ENCODE measurements at places on chromosomes 6 and 20. TPM values are rescaled to one million over a fixed set of nuclear protein-coding genes. Genes with fewer than 3 reads are reported as not detected.

NMBR gene
- not detected for total RNA-seq

GRCh38 chr6:53240761-53241160 is 92.1 kb upstream of the GCM1 start:
- H3K4me1 ChIP-seq: no peaks in the 10 kb centered on the region
- H3K4me3 ChIP-seq: no peak overlapping the region
- H3K36me3 ChIP-seq: no peaks in the 10 kb centered on the region
- no peaks in the 10 kb centered on the region for H3K27me3 ChIP-seq

CHRNA4 gene
- not detected for total RNA-seq

SGK2 gene
- 133 TPM for total RNA-seq

DNA sequence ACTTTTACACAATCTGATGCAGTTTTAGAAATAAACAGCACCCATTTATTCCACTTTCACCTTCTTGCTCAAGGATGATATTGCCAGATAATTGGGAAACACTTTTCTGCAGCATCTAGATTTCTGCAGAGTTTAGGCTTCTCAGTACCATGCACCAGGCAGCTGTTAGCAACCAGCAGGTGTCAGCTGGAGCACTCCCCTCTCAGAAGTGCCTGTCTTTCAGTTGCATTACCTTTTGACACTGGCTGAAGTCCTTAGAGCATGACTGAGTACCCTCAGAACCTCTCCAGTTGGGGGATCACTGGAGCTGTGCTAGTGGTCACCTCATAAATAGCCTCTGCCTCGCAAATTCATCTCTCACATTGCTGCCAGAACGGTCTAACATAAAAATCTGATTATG is 91.2 kb downstream of the DNAH8 start:
- H3K27me3 ChIP-seq: no peaks in the 10 kb centered on the region
- no peak overlapping the region for H3K4me3 ChIP-seq
- DNase-seq: no peak

TRIM15 gene
- total RNA-seq: 80.3 TPM

DNA sequence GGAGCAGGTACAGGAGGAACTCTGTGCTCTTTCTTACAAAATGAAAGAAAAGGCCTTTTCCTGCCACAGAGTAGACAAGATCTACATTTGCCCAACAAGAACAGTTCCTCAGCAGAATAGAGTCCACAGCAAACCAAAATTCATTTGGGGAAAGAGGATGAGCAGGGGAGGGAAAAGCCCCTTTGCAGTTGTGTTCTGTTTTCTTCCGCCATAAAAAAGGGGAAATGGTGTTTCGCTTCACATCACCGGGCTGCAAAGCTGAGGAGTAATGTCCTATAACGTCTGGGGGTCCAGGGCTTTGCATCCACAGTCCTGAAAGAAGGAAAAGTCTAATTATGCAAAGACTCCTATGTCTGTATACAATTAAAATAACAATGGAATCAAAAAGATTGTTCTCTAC is at the start of gene GPR31:
Gene GPR31, minus strand, starts transcription at position 118 of the 400 bp plus-strand sequence. CDS start 149 bp downstream, outside the sequence.
- no peaks in the 10 kb centered on the region for H3K27me3 ChIP-seq
- no peaks in the 10 kb centered on the region for H3K4me1 ChIP-seq
- DNase-seq: no peak
- H3K36me3 ChIP-seq: no peaks in the 10 kb centered on the region

- no peaks in the 10 kb centered on the region for H3K27me3 ChIP-seq
- H3K4me3 ChIP-seq: no peak overlapping the region
- H3K27ac ChIP-seq: no peak overlapping the region
- H3K4me1 ChIP-seq: peaks cover 13% of the 10 kb centered on the region
Measured at GRCh38 chr6:158005626-158006180, 24.0 kb downstream of the SYNJ2 start.

DNA sequence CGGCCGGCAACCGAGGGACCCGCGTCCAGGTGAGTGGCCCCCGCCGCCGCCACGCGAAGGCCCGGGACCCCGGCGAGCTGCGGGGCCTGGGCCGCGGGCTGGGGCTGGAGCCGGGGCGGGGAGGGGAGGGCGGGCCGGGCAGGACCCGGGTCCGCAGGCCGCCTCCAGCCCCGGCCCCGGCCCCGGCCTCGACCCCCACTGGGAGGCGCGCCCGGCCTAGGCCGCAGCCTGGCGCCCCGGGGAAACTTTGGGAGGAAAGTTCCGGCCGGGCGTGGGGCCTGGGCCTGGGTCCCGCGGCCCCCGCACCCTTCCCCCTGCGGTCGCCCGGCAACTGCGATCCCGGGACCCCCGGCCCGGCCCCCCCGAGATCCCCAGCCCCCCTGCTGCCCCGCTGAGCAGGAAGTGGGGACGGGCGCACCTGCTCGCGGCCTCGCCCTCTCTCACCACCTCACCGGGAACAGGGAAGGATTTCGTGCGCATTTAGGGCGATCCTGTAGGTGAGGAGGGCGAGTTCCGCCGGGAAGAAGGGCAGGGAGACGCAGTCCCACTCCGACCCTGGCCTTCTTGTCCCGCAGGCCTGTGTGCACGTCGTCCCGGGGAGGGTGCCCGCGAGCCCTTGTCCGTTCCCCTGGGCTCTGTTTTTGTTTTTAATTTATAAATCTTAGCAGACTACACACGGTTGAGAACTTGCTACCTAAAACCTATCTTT is 402 bp downstream of the OSBPL2 start:
- H3K27ac ChIP-seq: peak overlapping the region; percentile 82
- H3K4me3 ChIP-seq: peak overlapping the region; percentile 98
- peak; percentile 57 for DNase-seq
- peaks cover 18% of the 10 kb centered on the region for H3K4me1 ChIP-seq

- H3K36me3 ChIP-seq: peaks cover 7% of the 10 kb centered on the region
- no peak overlapping the region for H3K27ac ChIP-seq
- H3K4me1 ChIP-seq: no peaks in the 10 kb centered on the region
- DNase-seq: no peak
- no peak overlapping the region for H3K4me3 ChIP-seq
- no peaks in the 10 kb centered on the region for H3K27me3 ChIP-seq
Measured at GRCh38 chr6:144697369-144697760, 412.2 kb downstream of the UTRN start.

GRCh38 chr6:119384444-119384843 is 34.9 kb upstream of the MAN1A1 start:
- no peak for DNase-seq
- H3K27me3 ChIP-seq: no peaks in the 10 kb centered on the region
- H3K36me3 ChIP-seq: no peaks in the 10 kb centered on the region
- no peak overlapping the region for H3K4me3 ChIP-seq
- H3K4me1 ChIP-seq: no peaks in the 10 kb centered on the region
- no peak overlapping the region for H3K27ac ChIP-seq

CCN6 gene
- total RNA-seq: not detected

GRCh38 chr6:24864343-24864742 is 65.6 kb upstream of the ARMH2 start:
- H3K27ac ChIP-seq: no peak overlapping the region
- H3K27me3 ChIP-seq: no peaks in the 10 kb centered on the region
- no peaks in the 10 kb centered on the region for H3K36me3 ChIP-seq
- H3K4me1 ChIP-seq: no peaks in the 10 kb centered on the region
- no peak for DNase-seq

- no peak for DNase-seq
- peaks cover 58% of the 10 kb centered on the region for H3K4me1 ChIP-seq
- H3K27ac ChIP-seq: peak overlapping the region; percentile 34
- H3K27me3 ChIP-seq: no peaks in the 10 kb centered on the region
Measured at GRCh38 chr20:57394121-57395082, 3.2 kb downstream of the RBM38 start.

- DNase-seq: no peak
- no peak overlapping the region for H3K27ac ChIP-seq
- no peaks in the 10 kb centered on the region for H3K36me3 ChIP-seq
- H3K27me3 ChIP-seq: no peaks in the 10 kb centered on the region
- no peak overlapping the region for H3K4me3 ChIP-seq
Measured at GRCh38 chr6:126039284-126039683, 52.9 kb downstream of the TRMT11 start.

DNA sequence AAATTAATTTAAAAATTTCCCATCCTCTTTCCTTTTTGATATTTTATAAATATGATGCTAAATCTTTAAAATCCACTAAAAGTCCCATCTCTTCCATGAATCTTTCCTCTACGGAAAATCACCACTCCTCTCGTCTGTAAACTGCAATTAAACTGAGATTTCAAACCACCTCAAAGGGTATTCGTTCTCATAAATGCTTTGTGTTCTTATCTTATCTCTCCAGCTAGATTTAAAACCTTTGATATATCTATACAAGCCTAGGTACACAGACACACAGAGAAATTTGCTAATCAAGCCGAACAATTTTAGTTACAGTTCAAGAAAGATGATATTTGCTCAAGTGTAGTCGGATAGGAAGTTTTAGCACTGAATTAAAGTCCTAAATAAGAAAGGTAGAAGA is 214.6 kb upstream of the PRDM1 start:
- no peak overlapping the region for H3K27ac ChIP-seq
- no peak overlapping the region for H3K4me3 ChIP-seq
- no peaks in the 10 kb centered on the region for H3K36me3 ChIP-seq
- DNase-seq: no peak
- no peaks in the 10 kb centered on the region for H3K27me3 ChIP-seq
- H3K4me1 ChIP-seq: no peaks in the 10 kb centered on the region

FKBP1C gene
- not detected for total RNA-seq

RBM24 gene
- total RNA-seq: 2.2 TPM

- no peak overlapping the region for H3K4me3 ChIP-seq
- no peaks in the 10 kb centered on the region for H3K36me3 ChIP-seq
- H3K27me3 ChIP-seq: no peaks in the 10 kb centered on the region
- no peak overlapping the region for H3K27ac ChIP-seq
- no peak for DNase-seq
Measured at GRCh38 chr6:107535626-107536025, 45.7 kb downstream of the SOBP start.

- no peak overlapping the region for H3K27ac ChIP-seq
- H3K36me3 ChIP-seq: no peaks in the 10 kb centered on the region
- no peak for DNase-seq
Measured at GRCh38 chr6:85868685-85869084, 226.0 kb upstream of the SYNCRIP start.

- peaks cover 59% of the 10 kb centered on the region for H3K27me3 ChIP-seq
- peak overlapping the region; percentile 43 for H3K4me3 ChIP-seq
- H3K4me1 ChIP-seq: no peaks in the 10 kb centered on the region
- peak; percentile 66 for DNase-seq
- no peaks in the 10 kb centered on the region for H3K36me3 ChIP-seq
- no peak overlapping the region for H3K27ac ChIP-seq
Measured at GRCh38 chr20:20369250-20370093, 1.6 kb downstream of the INSM1 start.

TREM2 gene
- total RNA-seq: not detected

IL17A gene
- total RNA-seq: not detected

- H3K27ac ChIP-seq: no peak overlapping the region
- H3K36me3 ChIP-seq: no peaks in the 10 kb centered on the region
- no peaks in the 10 kb centered on the region for H3K27me3 ChIP-seq
- H3K4me1 ChIP-seq: no peaks in the 10 kb centered on the region
- H3K4me3 ChIP-seq: no peak overlapping the region
Measured at GRCh38 chr6:151916680-151917164, 109.2 kb downstream of the ESR1 start.

DNA sequence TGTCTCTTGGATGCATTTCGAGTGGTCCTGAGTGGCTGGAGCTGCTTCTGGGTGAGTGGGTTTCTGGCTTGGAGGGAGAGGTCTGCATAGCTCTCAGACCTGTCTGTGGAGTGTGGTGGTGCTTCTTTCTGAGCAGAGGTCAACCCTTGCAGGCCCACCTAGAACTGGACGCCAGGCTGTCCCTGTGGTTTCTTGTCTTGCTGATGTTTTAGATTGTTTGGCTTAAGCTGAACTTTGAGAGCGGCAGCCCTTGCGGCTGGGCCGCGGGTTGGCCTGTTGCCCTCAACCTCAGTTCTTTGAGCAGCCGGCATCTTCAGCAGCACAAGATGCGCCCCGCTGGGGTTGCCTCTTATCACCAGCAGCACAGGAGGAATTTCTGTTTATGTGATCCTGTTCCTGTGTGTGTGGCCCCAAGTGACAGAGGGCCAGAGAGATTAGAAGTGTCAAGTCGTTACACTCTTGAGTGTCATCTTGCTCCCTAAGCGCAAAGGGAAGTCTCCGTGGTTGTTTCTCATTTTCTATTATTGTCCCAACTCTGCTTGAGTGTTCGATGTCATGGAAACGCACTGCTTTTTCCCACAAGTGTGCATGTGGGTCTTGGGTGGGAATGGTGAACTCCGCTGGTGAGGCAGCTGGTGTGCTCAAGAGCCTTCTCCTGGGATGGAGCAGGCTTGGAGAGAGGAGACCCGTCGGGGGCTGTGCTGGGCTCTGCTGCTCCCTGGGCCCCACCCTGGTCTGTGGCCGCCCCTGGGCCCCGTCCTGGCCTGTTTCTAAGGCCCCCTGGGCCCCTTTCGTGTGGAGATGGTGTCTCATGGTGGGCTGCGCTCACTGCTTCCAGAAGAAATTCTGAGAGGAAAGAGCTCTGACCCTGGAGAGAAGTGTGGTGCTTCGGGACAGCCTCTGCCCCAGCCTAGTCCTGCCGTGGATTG is 20.1 kb upstream of the SLC22A1 start:
- no peaks in the 10 kb centered on the region for H3K36me3 ChIP-seq
- H3K4me3 ChIP-seq: no peak overlapping the region
- DNase-seq: no peak
- peaks cover 9% of the 10 kb centered on the region for H3K4me1 ChIP-seq
- no peaks in the 10 kb centered on the region for H3K27me3 ChIP-seq
- H3K27ac ChIP-seq: no peak overlapping the region

DNA sequence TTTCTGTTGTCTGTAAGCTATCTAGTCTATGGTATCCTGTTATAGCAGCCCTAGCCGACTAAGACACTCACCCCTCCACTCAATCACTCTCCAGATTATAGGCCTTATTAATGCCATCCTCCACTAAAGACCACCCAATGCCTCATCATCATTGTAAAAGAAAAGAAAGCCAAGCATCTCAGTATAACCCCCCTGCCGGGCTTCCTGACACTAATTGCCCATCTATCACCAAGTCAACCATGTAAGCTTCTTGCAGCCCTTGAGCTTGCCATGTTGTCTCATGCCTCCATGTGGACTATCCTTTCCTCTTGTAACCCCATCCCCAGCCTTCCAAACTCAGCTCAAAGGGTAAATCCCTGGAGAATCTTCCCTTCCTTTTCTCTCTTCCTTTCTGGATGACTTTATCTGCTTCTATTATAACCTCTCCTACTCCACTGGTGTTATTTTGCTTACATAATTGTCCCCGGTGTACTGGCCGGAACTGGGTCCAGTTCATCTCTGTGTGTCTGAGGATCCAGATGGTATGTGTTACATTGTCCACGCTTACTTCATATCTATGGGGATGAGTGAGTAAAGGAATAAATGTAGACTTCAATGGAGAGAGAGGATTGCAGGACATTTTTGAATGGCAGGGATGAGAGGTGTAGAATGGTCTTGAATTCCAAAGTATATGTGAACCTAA is 202.9 kb upstream of the SOX4 start:
- no peaks in the 10 kb centered on the region for H3K36me3 ChIP-seq
- no peaks in the 10 kb centered on the region for H3K27me3 ChIP-seq
- no peaks in the 10 kb centered on the region for H3K4me1 ChIP-seq
- H3K27ac ChIP-seq: no peak overlapping the region
- H3K4me3 ChIP-seq: no peak overlapping the region

LY6G6D gene
- not detected for total RNA-seq

GRCh38 chr6:149681209-149681608 is 32.7 kb upstream of the KATNA1 start:
- H3K27me3 ChIP-seq: no peaks in the 10 kb centered on the region
- no peaks in the 10 kb centered on the region for H3K36me3 ChIP-seq
- H3K27ac ChIP-seq: no peak overlapping the region
- H3K4me3 ChIP-seq: no peak overlapping the region
- no peaks in the 10 kb centered on the region for H3K4me1 ChIP-seq

Measured in Peyer's patch (tissue), 4 donors.